Activated CD8-positive, alpha-beta T cell treated with anti-CD3 and anti-CD28 coated beads for 36 hours (primary cell): ENCODE measurements at places on chromosomes 6 and 20. TPM values are rescaled to one million over a fixed set of nuclear protein-coding genes. Genes with fewer than 3 reads are reported as not detected.

RING1 gene
- 26.8 TPM for total RNA-seq

GHRH gene
- not detected for total RNA-seq

C4A gene
- 2.8 TPM for total RNA-seq

DNA sequence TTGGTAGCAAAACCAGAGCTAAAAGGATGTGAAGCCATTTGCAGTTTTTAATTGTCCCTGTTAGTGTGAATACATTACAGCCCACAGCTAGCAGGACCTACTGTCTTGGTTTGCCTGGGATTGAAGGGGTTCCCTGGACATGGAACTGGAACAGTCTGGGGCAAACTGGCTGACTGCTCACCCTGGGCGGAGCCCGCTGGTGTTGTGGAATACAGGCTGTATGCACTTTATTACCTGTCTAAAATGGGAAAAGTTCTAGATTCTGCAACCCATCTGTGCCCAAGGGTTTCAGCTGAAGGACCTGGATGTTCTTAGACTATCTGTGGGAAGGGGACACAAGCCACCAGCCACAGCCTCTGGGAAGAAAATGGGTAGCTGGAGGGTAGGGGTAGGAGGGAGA, 12.2 kb upstream of the CDKN1A start:
- DNase-seq = no peak

- DNase-seq = no peak
Measured at GRCh38 chr20:17635332-17636244, 46.5 kb downstream of the RRBP1 start.

- no peak for DNase-seq
Measured at GRCh38 chr20:59032713-59033059, 551 bp upstream of the ATP5F1E start.
